Bronchial smooth muscle cell (primary cell): ENCODE measurements at places on chromosomes 3 and 15. TPM values are rescaled to one million over a fixed set of nuclear protein-coding genes. Genes with fewer than 3 reads are reported as not detected.

Gene GOLGA8G
- total RNA-seq = not detected in 2 replicates

Gene SENP7
- 14.0 and 17.2 TPM in 2 replicates for total RNA-seq

Gene PAK6
- under 0.01 and 0.16 TPM in 2 replicates for total RNA-seq

Gene GMNC
- not detected in 2 replicates for total RNA-seq

Gene RASGRF1
- total RNA-seq = under 0.01 TPM in 1 of 2 replicates, not detected in the other

Gene PLSCR2
- total RNA-seq = 0.32 TPM in 1 of 2 replicates, not detected in the other

Gene PLA2G4D
- not detected in 2 replicates for total RNA-seq

Gene CAND2
- total RNA-seq = 5.0 and 11.5 TPM in 2 replicates

Gene DOCK3
- 0.09 and 0.16 TPM in 2 replicates for total RNA-seq
